NCI-H187 treated with DMSO at 0.1 percent for 48 hours (cell line): ENCODE measurements at places on chromosomes 1 and 21.

DNA sequence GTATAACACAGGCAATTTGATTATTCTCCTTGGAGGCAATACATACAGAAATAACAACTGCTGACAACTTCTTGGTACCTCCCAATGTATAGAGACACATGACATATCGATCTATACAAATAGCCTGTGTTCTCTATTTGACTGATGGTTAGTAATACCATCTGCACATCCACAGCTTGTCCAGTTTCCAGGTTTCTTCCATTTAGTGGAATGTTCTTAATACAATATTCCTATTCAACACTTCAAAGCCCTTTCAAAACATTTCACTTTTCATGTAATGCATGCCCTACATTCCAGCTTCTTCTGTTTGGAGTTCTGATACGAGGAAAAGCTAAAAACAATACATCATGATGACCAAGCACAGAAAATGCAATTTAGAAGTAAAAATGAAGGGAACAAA, 37.0 kb upstream of the GORAB start:
- no peak for DNase-seq

DNA sequence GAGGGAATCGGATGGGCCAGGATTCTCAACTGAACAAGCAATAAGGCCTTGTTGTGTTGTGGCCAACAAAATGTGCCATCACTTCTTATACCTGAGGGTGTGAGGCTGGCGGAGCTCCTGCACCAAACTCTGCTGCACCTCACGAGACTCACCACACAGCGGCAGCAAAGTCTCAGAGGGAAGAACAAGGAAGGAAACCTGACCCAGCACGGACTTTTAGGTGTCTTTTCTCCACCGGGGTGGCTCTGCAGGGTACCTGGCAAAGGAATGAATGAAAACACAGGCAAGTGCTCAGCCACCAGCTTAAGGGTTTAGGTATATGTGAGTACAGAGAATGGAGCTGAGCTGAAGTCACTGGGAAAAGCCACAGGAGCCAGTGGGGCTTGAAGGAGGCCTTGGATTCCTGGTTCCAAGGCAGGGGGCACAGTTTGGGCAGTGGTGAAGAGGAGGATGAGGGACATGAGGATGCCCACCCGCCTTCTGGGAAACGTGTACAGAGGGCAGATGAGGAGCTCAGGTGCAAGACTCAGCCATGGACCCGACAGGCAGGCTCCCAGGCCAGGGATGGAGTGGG, 31.1 kb upstream of the HSD3B1 start:
- peak; percentile 23 for DNase-seq

GRCh38 chr21:31064803-31065202, 26.5 kb upstream of the KRTAP19-8 start:
- no peak for DNase-seq

DNA sequence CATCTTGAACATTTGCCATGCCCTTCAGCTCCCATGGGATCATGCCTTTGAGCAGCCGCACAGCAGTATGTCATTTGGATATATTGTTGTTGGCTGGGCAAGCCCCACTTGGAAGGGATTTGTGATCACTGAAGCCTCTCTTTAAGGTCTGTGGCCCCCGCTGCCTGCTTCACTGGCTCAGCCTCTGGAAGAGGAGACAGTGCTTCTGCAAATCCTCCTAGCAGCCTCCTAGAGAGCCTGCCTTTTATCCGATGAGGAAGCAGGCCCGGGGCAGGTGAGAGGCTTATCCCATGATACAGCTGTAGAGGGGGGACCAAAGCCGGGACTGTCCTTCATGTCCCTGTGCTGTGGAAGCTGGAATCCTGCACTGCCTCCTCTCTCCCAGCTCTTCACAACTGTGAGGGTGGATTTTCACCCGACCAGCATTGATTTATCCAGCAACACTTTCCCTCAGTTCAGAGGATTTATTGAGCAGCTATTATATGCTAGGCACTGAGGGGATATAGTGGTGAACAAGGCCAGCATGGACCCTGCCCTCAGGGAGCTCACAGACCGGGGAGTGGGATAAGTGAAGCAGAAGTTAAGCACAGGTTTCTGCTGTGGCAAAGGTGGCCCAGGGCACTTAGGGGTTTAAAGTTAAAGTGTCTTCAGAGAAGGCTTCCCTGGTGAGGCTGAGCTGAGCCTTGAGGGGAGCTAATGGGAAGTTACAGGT, 3.9 kb downstream of the TMEM61 start:
- DNase-seq: no peak

DNA sequence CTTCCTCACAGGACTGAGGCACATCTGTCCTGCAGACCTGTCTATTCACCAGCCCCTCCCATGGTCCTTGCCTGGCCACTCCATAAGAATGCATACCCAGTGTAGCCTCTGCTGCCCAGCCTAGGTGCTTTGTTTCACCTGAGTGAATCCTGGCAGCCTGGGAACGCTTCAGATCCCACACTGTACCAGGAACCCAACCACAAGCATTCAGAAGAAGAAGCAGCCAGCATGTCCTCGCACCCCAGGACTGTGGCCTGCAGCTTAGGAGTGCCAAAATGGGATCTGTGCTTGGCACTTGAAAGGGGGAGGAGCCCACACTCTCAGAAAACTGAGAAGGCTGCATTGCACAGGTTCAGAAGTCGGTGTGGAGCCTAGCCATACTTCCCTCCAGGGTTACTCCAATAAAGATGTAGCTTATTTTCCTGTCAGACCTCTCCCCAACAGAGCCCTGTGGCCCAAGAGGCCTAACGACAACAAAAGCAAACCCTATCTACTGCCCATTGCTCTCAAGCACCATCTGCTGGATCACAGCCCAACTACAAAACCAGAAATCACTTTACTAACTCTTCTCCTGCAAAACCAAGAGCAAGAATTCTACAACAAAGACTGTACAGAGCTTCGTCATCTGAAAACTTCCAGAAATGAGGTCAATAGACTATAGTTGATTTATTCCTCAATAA, 923.1 kb upstream of the NEGR1 start:
- DNase-seq: no peak

GRCh38 chr1:181726320-181727012, 243.1 kb downstream of the CACNA1E start:
- DNase-seq: no peak

GRCh38 chr1:62314454-62315350, 4.5 kb downstream of the KANK4 start:
- no peak for DNase-seq
